ENCODE measurements at places on chromosomes 3 and 15.
A peak's percentile ranks its signal among the peaks of the same experiment; 100 is the strongest.

- DNase-seq = peak; percentile 25
These were observed 576.4 kb downstream of the FOXP1 start for GRCh38 chr3:71006810-71007785.

DNA sequence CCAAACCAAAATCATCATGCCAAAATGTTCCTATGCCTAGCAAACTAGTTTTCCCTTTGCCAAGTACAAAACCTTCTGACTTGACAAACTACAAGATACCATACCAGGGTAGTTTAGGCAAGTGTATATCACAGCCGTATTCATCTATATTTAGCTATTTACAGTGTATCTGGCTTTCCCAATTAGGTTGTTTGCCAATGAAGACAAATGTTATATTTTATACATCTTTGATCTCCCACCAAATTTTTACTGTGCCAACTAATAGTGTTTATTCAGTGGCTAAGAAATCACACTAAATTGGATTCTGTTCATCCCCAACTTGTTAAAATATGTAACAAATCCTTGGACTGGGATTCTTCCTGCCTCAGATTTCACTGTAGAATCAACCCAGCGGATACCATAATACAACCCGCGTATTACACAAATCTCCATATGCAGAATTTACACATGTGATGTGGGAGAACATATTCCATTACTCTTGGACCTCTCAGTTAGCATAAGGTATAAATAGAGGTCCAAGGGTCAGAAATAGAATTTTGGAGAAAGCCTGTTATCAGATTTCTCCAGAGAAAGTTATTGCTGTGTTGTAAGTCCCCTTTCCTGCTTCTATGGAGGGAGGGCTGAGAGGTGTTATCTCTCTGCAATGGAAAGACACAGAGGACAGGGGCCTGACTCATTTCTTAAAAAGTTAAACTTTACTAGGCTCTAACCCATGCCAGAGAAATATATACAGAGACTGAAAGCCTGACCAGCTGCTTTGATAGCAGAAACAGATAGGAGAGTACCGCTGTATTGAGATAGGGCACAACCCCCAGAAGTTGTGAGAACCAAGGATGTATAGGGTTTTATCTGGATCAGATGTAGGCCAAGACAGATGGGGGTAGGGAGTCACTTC lies 467.0 kb downstream of the FGF12 start:
- no peak for DNase-seq

DNA sequence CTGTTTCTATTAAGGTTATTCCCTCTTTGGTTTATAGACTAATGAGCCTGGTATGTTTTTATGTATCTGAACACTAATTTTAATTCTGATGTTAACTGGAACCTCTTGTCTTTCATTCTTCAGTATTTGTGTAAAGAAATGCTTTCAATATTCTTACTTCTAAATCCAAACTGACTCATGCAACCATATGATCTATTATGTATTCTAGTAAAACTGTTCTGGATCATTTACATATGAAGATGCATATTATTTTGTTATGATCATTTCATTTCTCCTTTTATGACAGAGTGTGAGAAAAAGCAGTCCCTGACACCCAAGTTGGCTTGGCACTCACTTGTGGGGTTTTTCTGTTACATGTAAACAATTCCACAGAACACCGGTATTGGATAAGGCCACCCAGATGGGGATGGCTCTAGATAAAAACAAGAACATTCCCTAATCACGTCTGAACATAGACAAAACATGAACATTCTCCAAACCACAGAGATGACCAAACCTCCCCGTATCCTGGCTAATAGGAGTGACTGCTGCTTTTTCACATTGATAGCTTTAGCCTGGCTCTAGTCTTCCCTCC lies 72.2 kb upstream of the EPHB3 start:
- DNase-seq = no peak

- DNase-seq = peak; percentile 64
These were observed 21.6 kb upstream of the PAK6 start for GRCh38 chr15:40217166-40217824.

GRCh38 chr3:50401978-50402595 lies 42.8 kb upstream of the TMEM115 start:
- DNase-seq = no peak

DNA sequence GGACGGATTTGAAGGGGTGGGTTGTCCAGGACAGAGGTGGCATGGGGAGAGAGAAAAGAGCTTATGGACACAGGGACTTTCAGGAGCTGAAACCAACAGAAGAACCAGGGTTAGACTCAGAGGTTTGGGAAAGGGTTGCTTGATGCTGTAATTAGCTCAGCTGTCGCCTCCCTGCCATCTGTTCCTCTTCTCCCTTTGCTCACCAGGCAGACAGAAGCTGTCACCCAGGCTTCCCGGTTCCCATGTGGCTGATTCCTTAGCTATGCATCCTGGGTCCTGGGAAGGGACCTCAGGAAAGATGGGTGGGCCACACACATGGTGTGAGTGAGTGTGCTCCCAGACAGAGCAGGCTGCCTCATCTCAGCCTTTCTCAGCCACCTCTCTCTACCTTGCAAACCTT lies 14.1 kb downstream of the PTPN23 start:
- DNase-seq = no peak

DNA sequence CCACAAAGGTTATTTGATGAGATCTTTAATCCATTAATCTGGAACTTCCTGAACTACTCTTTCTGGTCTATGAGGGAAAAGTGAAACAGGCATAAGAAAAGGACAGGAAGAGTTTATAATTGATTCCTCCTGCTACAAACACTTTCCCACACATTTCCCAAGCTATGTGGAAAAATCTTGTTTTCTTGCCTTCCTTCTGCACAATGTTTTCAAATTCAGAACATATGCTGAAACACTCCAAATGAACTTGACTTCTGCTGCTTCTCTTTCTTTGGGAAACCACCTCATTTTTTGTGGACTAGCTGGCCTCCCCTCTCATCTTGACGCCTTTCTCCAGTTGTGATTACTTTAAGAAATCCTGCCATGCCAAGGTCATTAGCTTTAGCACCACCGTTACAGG lies 100.7 kb upstream of the PTPRG start:
- no peak for DNase-seq

DNA sequence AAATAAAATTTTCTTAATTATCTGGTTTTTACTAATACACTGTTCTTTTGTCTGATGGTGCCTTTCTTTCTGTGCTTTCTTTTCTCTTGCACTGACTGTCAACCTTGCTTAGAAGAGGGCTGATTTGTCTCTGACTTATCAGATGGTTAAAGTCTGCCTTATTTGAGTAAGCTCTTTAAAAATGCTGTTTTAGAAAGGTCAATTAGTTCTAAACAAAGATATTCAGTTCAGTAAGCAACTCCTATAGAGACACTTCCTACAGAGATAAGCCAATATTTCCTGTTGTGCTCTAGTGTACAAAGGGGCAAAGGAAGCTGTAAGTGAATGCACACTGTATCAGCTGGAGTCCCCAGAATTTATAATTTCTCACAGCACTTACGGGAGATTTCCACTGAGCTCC lies 153.4 kb upstream of the TSPAN3 start:
- DNase-seq = no peak

GRCh38 chr3:4999531-5000184 lies 20.4 kb downstream of the BHLHE40 start:
- no peak for DNase-seq

GRCh38 chr3:115498898-115499297 lies 124.4 kb upstream of the GAP43 start:
- DNase-seq = no peak

DNA sequence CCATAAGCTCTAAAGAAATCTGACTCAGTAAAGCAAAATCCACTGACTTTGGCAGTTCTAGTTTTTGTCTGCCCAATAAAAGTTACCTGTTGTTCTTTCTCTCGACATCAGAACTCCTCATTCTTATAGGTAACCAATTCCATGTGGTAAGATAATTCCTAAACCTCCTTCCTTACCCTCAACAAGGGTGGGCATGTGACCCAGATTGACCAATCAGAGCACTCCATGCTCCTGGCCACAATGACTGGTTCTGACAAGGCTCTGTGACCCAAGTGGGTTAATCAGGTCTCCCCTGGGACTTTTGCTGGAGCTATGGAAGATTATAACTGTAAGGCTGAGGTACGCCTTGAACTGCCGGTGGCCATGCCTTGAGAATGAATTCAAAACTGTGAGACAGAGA lies 31.7 kb downstream of the LINS1 start:
- DNase-seq = no peak

DNA sequence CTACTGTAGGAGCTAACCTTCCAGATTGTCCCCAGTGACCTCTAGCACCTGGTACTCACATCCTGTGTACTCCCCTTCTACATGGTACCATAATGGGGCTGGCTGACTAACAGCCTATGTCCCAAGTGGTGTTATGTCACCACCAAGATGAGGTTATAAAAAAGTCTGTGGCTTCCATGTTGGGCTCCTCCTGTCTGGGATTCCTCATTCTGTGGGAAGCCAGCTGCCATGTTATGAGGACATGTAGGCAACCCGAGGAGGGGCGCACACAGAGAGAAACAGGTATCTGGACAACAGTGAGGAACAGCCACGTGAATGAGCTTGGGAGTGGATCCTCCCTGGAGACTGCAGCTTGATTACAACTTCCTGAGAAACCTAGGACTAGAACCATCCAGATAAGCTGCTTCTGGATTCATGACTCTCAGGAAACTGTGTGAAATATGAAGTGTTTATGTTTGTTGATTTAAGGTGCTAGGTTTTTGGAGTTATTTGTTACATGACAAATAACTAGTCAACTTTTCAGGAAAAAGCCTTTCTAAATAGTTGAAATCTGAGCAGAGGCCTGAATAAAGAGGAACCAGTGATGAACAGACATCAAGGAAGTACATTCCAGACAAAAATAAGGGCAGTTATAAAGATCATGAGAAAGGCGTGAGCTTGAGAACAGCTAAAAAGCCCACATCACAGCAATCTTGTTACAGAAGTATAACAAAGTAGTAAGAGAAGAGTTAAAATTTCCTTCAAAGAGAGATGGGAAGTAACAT lies 21.7 kb downstream of the GOLIM4 start:
- DNase-seq = no peak
